ENCODE measurements at places on chromosomes 13 and 19.
A peak's percentile ranks its signal among the peaks of the same experiment; 100 is the strongest.

DNA sequence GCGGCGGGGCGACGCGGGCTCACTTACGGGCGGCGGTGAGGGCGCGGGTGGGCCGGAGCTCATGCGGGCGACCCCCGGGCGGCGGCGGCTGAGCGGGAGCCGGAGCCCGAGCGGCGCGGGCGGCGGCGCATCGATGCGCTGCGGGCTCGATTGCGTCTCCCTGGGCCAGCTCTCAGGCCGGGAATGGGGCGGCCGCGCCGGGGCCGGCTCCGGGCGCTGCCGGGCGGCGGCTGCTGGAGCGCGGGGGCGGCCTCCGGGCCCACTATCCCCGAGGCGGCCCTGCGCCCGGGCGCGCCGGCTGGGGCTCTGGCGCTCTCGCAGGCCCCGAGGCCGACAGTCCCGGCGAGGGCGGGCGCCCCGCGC is 1.4 kb upstream of the TSHZ3 start:
- DNase-seq: peak; percentile 89

DNA sequence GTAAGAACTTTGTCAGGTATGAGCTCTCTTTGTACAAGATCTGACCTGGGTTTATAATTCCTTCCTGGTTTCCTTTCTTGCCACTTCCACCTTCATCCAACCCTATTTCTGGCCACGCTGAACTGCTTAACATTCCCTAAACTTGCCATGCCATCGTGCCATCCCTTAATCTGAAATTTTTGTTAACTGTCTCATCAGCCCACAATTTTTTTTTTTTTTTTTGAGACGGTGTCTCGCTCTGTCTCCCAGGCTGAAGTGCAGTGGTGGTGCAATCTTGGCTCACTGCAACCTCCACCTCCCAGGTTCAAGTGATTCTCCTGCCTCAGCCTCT is 144.6 kb downstream of the GGACT start:
- DNase-seq: no peak

DNA sequence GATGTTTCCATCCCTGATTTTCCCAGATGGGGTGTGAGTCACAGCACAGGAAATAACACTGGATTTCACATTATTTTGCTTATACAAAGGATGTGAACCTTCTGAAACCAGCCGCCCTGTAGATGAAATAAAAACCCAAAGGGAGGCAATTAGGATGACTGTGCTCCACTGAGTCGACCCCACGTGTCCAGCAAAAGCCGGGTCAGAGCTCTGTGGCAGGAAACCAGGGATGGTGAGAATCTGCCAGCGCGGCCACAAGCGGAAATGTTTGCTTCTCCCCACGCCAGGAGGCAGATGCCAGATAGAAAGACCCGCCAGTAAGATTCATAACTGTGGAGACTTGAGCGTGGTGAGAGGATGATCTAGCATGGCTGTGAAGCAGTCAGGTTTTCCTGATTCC is 764.4 kb downstream of the LIG4 start:
- peak; percentile 25 for DNase-seq

GRCh38 chr13:101489643-101490405 is 37.3 kb downstream of the ITGBL1 start:
- no peak for DNase-seq

DNA sequence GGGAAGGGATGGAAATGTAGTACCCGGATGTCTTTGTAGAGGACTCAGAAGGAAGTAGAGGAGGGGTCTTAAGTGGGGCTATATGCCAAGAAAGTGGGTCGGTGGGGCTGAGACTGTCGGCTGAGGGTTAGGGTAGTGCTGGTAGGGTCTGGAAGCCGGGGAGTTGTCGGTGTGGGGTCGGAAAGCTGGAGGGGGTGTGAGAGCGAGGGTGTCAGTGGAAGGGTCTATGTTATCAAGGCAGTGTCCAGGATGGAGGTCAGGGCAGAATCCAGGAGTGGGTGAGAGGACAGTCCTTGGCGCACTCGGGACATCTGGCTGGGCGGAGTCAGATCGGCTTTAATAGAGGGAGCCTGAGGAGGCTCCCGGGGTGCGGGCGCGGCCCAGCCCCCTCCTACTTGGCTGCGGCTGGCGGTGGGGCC is 1.7 kb downstream of the HSPB6 start:
- DNase-seq: no peak

DNA sequence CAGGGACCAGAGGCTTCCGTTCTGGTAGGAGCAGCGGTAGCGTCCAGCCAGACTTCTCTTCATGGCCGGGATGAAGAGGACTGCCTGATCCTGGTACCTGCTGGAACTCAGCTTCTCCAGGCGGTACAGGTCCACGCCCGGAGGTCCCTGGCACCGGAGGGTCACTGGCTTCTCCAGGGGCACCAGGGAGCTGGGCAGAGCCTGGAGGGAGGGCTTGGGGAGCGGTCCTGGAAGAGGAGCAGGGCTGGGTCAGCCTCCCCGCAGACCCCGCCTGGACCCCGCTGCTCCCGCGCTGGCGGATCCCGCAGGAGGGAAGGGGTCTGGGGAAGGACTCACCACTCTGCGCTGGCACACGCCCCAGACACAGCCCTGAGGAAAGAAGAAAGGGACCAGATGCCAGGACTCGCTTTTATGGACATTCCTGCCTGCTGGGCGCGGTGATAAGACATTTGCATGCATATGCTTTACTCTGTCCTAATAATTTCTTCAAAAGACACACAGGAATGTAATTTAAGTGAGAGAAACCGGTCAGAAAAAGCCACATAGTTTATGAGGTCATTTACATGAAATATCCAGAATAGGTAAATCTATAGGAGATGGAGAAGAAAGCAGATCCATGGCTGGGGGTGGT is 5.8 kb downstream of the GP6 start:
- no peak for DNase-seq

DNA sequence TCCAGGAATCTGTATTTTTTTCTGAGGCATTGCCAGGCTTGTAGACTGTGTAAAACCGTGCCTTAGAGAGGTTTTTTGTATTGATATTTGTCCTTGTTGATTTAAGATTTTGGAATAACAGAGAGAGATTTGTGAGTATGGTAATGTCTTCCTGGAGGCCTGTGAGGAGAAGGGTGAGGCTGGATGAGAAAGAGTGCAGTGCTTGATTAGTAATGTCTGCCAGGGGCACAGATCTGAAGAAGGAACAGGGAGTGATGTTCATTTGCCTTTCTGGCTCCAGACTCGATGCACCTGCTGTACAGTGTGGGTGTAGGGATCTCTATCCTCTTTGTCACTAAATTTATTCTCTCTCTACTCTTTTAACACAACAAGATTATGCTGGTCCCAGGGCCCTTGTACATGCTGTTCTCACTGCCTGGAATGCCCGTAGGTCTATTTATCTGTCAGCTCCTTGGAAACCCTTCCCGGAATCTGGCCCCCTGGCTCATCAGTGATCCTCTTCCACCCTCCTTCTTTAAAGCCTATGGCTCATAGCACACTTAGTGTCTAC is 4.2 kb downstream of the FIZ1 start:
- no peak for DNase-seq

DNA sequence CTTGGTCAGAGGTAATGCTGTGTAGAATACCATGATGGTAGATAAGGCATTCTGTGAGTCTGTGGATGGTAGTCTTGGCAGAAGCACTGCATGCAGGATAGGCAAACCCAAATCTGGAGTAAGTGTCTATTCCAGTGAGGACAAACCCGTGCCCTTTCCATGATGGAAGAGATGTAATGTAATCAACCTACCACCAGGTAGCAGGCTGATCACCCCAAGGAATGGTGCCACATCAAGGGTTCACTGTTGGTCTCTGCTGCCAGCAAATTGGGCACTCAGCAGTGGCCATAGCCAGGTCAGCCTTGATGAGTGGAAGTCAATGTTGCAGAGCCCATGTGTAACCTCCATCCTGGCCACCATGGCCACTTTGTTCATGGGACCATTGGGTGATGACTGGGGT is 155.0 kb downstream of the RAP2A start:
- DNase-seq: no peak

DNA sequence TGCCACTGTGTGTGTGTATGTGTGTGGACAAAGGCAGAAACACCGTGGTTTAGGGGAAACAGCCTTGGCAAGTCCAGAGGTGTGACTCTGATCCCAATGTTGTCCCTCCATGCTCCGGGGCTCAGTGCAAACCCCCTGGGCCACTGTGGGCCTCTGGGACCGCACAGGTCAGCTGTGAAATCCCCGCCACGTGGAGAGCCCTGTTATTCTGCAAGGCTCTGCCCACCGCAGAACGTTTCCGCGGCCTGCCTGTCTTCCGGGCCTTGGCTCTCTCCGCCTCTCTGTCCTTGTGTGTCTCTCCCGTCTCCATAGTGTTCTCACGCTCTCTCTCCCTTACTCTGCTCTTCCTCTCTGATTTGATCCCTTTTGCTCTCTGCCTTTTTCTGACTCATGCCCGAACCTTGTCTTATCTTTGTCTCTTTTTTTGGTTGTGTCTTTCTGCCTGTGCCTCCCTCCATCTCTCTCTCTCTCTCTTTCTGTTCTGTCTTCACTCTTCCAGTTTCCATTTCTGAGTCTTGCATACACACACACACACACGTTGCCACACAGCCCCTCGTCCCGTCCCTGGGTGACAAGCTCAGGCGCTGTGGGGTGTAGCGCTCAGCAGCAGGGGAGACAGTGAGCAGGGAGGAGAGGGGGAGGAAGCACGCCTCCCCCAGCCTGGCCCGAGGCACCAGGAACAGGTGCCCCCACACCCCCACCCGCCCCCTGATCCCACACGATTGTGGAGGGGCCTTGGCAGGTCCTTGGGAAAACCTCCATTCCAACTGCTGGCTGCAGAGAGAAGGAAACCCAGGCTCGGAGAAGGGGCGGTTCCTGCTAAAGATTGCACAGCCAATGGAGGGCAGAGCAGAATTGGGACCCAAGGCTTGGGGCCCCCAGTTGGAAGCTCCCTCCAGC is 3.0 kb downstream of the TTYH1 start:
- peak; percentile 71 for DNase-seq

- DNase-seq: no peak
Observed at GRCh38 chr19:15112385-15112784, 5.2 kb downstream of the SYDE1 start.

DNA sequence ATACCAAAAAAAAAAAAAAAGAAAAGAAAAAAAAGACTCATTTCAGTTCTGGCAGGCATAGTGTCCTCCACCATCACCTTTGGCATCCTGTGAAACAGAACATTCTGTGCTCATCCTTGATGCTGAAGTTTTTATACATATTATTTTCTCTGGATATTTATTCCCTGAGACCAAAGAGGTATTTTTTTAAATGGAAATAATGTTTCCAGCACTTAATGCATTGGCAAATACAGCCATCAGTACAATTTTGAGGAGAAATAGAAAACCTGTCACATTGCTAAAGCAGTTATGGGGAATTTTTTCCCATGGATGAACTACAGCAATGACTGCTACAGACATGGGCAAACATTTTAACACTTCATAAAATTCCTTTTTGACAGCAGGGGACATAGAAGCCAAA is 312.4 kb downstream of the DNAJC15 start:
- no peak for DNase-seq

GRCh38 chr19:45125975-45126493 is 33.1 kb downstream of the PPP1R37 start:
- peak; percentile 87 for DNase-seq

- DNase-seq: no peak
Observed at GRCh38 chr19:54128796-54129616, 8.6 kb upstream of the CNOT3 start.
